Mesothelial cell of epicardium (in vitro differentiated cells): ENCODE measurements at places on chromosomes 13 and 19. TPM values are rescaled to one million over a fixed set of nuclear protein-coding genes. Genes with fewer than 3 reads are reported as not detected.

CYP4F3 gene
- not detected in 3 replicates for total RNA-seq

UBE2L5 gene
- 0.20 TPM in 1 of 3 replicates, not detected in the others for total RNA-seq

GPATCH1 gene
- total RNA-seq, result 10.5 to 13.5 TPM (median 10.7 TPM) in 3 replicates

OR10H4 gene
- total RNA-seq, result not detected in 3 replicates

NEK5 gene
- 4.3 to 5.1 TPM (median 4.9 TPM) in 3 replicates for total RNA-seq

PRTN3 gene
- 0.23 TPM in 1 of 3 replicates, not detected in the others for total RNA-seq

F7 gene
- 3.5 to 4.1 TPM (median 3.5 TPM) in 3 replicates for total RNA-seq

KRTDAP gene
- total RNA-seq, result 1.9 to 3.3 TPM (median 2.5 TPM) in 3 replicates

ZNF8 gene
- total RNA-seq, result 21.6 to 22.1 TPM (median 21.9 TPM) in 3 replicates

DHX34 gene
- 31.7 to 31.9 TPM (median 31.7 TPM) in 3 replicates for total RNA-seq

GPR12 gene
- total RNA-seq, result not detected in 3 replicates

IGFL3 gene
- total RNA-seq, result not detected in 3 replicates

LRRC25 gene
- 0.18 to 0.29 TPM in 2 of 3 replicates, not detected in the other for total RNA-seq
